Fibroblast of the conjunctiva (primary cell): ENCODE measurements at places on chromosomes 7 and 10.
A peak's percentile ranks its signal among the peaks of the same experiment; 100 is the strongest.

- DNase-seq = peak; percentile 26
Observed at GRCh38 chr10:6108631-6109443, 20.0 kb downstream of the RBM17 start.

GRCh38 chr10:82277591-82277990, 402.6 kb downstream of the NRG3 start:
- no peak for DNase-seq

DNA sequence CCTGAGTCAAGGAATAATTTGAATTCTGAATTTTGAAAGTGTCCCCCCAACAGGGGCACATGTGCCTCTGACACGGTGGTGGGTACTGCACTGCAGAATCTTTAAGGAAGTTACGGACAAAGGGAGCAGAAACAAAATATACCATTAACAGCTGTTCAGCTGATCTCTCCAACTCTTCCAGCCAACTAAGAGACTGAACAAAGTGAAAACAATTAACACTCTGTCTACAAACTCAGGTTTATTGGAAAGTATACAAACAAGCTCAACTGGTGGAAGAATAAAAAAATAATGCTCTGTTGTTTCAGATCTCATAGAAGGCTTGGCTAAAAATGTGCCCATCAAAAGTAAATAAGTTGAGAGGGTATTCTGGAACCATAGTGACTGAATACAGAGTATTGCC, 34.4 kb downstream of the ASB4 start:
- no peak for DNase-seq

GRCh38 chr7:138125119-138125518, 48.9 kb downstream of the AKR1D1 start:
- no peak for DNase-seq

- no peak for DNase-seq
Observed at GRCh38 chr10:16968416-16969041, 151.3 kb upstream of the RSU1 start.

DNA sequence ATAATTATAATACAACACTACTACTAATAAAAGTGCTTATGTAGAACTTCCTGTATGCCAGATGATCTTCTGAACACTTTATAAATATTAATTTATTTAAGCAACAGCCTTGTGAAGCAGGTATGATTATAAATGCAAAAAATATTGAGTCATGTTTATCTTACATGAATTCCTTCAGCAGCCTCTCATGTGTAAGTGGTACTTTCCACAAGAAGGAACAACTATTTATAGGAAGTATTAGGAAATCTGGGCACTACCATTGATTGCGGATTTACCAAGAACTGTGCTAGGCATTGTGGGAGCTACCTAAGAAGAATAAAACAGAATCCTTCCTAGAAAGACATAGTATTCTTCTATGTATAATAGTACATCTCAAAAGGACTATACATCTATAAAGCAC, 10.7 kb upstream of the STEAP4 start:
- DNase-seq = no peak

- DNase-seq = no peak
Observed at GRCh38 chr10:18532881-18533535, 118.4 kb downstream of the NSUN6 start.

- DNase-seq = no peak
Observed at GRCh38 chr10:47029181-47030009, 118.2 kb downstream of the PTPN20 start.

DNA sequence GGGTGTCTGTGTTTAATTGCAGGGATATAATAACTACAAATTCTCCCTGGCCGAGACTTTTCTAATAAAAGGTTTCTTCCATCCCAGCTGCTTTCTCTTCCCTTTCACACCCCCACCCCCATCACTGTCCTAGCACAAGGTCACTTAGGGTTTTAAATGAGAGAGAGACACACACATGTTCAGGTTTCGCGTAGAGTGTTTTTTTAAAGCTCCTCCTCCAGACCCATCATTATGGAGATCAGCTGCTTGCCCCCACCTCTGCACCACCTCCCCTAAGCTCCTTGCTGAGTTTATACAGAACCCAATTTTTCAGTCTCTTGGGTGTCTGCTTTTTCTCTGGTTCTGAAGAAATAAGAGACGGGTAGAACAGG, 18.6 kb downstream of the LRMDA start:
- DNase-seq = no peak

- DNase-seq = no peak
Observed at GRCh38 chr10:119550827-119551226, 8.3 kb upstream of the RGS10 start.

DNA sequence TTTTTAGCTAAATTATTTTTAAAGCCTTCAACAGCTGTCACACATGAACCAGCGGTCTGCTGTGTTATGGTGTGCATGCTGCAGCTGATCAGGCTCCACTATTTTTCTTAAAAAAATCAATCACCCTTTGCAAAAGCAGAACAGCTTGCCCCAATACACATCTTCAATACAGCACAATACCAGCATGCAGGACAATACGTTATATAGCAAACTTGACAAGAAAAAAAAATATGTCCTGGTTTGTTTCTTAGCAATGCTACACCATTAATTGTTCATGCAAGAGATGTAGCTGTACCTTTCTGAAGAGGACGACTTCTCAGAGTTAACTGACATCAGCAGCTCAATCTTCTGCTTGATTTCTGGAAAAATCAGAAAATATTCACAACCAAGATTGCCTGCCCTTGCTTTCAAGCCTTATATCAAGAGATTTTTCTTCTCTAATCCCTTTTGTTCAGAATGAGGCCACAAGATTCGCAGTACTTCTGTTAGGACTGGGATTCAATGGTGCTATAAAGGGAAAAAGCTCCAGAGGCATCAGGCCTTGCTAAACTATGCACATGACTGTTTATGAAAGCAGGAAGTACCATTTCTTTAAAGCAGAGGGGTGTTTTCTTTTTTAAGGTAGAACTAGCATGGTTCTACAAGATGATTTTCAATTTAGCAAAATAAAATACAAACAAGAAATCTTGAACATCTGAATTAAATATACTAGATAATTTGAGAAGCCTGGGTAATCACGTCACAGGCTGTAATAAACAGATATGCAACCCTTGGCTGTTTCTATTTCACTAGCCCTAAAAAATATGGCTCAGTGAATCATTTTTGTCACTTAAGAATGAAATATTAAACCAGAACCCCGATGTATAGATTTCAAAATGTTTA, 120.0 kb downstream of the SRPK2 start:
- DNase-seq = peak; percentile 32

- no peak for DNase-seq
Observed at GRCh38 chr10:97836446-97836845, 13.2 kb upstream of the GOLGA7B start.

GRCh38 chr7:106452031-106452851, 167.5 kb upstream of the NAMPT start:
- no peak for DNase-seq

GRCh38 chr7:143426479-143427142, 16.6 kb upstream of the TAS2R60 start:
- no peak for DNase-seq

DNA sequence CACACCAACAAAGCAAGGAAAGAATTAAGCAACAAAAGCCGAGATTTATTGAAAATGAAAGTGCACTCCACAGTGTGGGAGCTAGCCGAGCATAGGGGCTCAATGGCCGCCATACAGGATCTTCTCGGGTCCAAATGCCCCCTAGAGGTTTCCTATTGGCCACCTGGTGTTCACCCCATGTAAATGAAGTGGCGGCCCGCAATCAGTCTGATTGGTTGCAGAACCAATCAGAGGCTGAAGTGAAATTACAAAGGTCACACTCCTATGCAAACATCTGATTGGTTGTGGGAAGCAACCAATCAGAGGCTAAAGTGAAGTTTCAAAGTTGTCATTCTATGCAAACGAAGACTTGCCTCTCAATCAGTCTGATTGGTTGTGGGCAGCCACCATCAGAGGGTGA, 61.8 kb upstream of the SLC35B4 start:
- DNase-seq = no peak

DNA sequence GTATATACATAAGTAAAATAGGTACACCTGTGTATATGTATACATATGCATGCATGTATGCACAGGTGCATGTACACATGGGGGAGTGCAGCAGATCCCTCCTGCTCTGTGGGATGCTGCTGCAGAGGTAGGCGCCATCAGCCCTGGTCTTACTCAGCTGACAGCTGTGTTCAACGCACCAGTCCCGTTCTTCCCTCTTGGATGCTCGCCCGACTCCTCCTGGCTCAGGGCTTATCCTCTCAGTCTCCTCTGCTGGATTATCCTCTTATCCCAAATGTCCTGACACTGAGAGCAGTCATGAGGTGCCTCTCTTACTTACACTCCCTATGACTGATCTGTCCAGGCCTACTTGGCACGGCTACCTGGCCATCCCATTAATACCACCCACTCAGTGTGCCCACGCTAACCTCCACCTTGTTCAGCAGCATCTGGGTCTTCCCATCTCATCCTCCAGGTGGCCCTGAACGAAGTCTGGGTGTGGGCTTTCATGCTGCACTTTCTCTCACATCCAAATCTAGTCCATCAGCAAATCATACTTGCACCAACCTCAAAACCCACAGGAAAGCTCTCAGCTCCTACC, 357.1 kb downstream of the TCERG1L start:
- no peak for DNase-seq

- no peak for DNase-seq
Observed at GRCh38 chr10:4162571-4163286, 377.7 kb upstream of the KLF6 start.

DNA sequence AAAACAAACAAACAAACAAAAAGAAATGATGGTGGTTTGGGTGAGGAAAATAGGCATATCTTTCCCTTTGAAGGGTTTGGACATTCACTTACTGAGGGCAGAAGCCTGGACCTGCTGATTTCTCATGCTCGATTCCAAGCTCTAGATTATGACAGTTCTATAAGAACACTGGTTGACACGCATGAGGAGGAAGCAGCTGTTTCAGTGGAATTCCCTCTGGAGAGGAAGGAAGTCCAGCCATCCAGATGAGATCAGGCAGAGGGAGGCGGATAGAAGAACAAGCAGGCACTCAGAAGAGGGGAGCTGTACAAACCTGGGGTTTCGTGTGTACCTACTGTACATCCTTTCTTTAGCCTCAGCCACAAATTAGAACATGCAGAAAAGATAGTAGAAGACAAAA, 691.9 kb downstream of the INHBA start:
- DNase-seq = no peak

DNA sequence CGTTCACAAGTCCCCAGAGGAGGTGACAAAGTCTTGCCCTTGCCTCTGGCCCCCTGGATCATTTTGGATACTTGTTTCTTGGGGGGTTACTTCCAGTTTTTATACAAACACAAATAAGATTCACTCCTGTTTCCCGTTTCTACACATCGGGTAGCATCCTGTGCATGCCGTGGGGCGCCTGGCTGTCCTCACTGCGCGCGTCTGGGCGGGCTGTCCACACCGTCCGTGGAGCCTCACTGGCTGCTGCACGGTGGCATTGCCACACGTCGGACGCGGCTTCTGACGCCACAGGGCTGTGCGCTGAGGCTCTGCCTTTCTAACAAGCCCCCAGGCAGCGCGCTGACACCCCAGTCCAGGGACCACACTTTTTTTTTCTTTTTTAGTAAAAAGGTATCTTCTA, 18.4 kb downstream of the BNIP3 start:
- DNase-seq = no peak

- DNase-seq = no peak
Observed at GRCh38 chr10:100528921-100529474, 673 bp downstream of the NDUFB8 start.

DNA sequence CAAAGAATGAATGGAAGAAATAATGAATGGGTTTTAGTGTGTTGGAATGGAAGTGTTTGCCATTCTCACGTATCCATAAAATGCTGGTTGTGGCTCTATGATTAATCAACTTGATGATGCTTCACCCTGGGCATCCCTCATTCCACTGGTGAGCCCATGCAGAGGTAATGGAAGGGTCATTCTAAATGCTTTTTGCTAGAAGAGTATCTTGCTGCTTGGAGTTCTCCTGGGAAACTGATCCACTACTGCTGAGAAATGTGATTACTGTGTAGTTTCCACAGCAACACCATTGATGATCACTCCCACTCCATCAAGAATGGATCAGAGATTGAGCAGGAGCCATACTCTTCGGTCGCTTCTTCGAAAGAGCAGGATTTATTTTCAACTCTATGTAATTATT, 101.6 kb downstream of the ARL5B start:
- DNase-seq = no peak

GRCh38 chr7:37796138-37796775, 52.1 kb upstream of the NME8 start:
- DNase-seq = no peak

GRCh38 chr10:53836638-53837037, 964.4 kb downstream of the PCDH15 start:
- no peak for DNase-seq

GRCh38 chr10:104300736-104301292, 31.8 kb downstream of the GSTO2 start:
- DNase-seq = peak; percentile 87

GRCh38 chr10:71604324-71605018, 115.1 kb downstream of the C10orf105 start:
- DNase-seq = no peak

DNA sequence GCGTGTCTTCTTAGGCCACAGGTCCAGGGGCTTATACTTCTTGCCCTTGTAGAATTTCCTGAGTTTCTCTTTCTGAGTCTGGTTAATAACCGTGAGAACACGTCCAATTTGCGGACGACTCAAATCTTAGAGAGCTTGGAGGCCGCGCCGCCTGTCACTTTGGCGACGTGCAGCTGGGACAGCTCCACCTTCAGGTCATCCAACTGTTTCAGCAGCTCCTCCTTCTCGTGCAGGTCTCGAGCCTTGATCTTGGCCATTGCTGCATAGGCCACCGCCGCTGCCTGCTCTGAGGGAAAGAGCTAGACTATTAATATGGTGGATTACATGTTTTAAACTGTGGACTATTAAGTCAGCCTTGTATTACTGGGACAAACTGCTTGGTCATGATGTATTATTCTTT, 26.9 kb downstream of the EVX1 start:
- no peak for DNase-seq

- DNase-seq = no peak
Observed at GRCh38 chr7:95493247-95493646, 7.5 kb downstream of the ASB4 start.

GRCh38 chr7:26147030-26147429, 5.0 kb upstream of the NFE2L3 start:
- no peak for DNase-seq

DNA sequence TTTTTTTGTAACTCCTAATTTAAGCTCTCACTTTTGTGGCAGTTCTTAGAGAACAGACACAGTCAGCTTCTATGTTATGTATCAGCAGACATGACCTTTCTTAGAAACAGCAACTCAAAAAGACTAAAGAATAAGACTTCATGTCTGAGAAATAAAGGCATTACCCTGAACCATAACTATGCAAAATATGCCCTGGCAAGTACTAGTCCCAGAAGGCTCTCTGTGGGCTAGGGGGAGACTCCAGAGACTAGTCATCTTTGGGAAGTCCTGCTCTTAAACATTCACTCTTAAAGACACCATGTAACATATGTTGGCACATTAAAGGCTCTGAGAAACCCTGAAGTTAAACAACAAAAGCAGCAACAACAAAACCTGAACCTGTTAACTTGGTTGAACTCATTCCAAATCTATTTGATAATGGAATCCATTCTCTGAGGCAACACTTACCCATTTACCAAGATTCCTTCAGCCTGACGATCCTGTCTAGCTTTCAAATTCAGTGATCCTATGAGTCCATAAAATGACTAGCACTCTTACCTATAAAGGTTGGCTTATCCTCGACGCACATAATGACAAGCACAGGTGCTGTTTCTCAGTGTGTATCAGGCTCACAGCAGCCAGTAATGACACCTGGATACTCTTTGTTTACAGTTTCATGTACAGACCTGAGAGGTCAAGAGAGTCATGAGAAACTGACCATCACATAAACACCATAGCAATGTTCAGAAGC, 62.3 kb downstream of the OSBPL3 start:
- peak; percentile 59 for DNase-seq

GRCh38 chr10:93367664-93368063, 114.5 kb downstream of the MYOF start:
- no peak for DNase-seq
